Choroid plexus epithelial cell (primary cell): ENCODE measurements at places on chromosomes 3 and 15.

- DNase-seq, result peak; percentile 83
Measured at GRCh38 chr3:4976109-4976508, 3.1 kb upstream of the BHLHE40 start.

DNA sequence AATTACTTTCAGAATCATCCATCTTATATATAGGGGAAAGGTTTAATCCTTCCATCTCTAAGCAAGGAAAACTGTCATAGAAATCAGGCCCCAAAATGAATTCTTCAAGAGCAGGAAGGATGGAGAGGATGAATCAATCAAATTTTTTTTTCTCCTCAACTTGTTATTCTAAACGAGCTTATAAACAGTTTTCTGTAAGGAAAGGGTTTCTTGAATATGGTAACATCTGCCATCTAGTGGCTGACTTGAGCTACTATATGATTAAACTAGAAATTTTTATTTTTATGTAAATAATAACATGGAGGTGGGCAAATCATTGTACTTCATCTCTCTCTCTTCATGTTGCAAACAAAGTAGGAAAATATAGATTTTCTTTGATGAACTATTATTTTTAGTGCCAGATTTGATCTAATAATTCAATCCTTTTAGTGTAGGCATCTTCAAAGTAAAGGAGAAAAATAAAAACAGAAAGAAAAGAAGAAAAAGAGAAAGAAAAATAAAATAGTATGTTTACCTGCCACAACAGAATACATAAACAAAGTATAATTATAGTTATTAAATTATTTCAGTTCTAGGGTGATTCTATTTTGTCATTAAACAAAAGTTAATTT is 146.6 kb downstream of the SERPINI1 start:
- DNase-seq, result peak; percentile 77

DNA sequence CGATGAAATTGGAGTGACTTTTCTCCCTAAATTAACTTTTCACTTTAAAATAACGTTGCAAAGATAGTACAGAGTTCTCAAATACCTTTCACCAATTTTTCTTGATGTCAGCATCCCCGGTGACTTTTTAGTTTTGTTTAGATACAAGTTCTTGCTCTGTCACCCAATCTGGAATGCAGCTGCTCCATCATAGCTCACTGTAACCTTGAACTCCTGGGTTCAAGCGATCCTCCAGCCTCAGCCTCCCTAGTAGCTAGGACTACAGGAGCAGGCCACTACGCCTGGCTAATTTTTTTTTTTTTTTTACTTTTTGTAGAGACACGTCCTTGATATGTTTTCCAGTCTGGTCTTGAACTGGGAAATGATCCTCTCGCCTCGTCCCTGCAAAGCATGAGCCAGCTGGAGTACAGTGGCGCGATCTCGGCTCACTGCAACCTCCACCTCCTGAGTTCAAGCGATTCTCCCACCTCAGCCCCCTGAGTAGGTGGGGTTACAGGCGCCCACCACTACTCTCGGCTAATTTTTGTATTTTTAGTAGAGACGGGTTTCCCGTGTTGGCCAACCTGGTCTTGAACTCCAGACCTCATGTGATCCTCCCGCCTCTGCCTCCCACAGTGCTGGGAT is 747 bp downstream of the NSUN3 start:
- DNase-seq, result peak; percentile 17

- peak; percentile 67 for DNase-seq
Measured at GRCh38 chr3:28050885-28051284, 190.5 kb upstream of the CMC1 start.

DNA sequence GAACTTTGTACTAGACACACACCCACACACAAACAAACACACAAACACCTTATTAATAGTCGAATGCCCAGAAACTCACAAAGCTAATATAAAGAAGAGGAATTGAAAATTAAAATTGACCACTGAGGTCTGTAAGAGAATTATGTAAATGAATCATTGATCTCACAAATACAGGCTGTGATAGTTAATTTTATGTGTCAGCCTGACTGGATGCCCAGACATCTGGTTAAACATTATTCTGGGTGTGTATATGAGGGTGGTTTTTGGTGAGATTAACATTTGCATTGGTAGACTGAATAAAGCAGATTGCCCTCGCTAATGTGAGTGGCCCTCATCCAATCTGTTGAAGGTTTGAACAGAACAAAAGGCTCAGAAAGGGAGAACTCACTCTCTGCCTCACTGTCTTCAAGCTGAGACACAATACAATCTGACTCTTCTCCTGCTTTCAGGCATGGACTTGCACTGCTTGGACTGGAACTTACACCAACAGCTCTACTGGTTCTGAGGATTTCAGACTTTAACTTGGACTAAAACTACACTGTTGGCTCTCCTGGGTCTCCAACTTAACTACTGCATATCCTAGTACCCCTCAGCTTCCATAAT is 199.4 kb upstream of the TTC14 start:
- DNase-seq, result no peak

GRCh38 chr3:158103887-158104327 is 2.3 kb downstream of the SHOX2 start:
- no peak for DNase-seq

- DNase-seq, result peak; percentile 60
Measured at GRCh38 chr3:175266478-175266877, 407.3 kb downstream of the NAALADL2 start.

- no peak for DNase-seq
Measured at GRCh38 chr3:27616031-27616430, 106.1 kb downstream of the EOMES start.

GRCh38 chr3:126930936-126931600 is 51.8 kb upstream of the PLXNA1 start:
- no peak for DNase-seq

- no peak for DNase-seq
Measured at GRCh38 chr3:74920721-74921350, 306.4 kb upstream of the CNTN3 start.

GRCh38 chr3:130227540-130227939 is 117.9 kb upstream of the COL6A5 start:
- no peak for DNase-seq

DNA sequence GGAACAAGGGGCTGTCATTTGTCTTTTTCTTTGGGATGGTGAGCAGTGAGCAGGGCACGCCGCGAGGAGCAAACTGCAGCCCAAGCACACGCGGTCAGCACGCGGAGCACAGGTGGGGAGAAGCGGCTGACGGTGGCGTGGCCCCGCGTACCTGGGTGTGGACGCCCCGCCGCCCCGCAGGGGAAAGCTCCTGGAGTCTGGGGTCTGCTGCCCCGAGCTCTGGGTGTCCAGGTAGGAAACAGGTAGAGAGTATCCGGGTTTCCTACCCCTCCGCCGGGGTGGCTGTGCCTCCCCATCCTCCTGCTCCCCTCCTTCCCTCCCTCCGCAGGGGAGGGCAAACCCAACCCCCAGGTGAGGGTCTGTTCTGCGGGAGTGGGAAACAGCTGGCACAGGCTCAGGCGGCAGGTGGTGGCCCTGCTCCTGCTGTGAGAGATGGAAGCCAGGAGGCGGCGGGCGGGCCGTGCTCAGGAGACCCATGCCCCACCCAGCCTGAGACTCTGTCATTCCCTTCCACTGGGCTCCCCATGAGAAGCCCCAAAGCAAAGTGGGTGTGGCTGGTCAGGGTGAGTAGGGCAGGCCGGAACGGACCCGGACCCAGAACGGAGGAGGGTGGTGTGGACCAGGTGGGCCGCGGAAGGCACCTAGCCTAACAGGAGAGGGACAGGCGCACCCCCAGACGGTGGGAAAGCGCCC is 56.9 kb upstream of the CGNL1 start:
- no peak for DNase-seq

DNA sequence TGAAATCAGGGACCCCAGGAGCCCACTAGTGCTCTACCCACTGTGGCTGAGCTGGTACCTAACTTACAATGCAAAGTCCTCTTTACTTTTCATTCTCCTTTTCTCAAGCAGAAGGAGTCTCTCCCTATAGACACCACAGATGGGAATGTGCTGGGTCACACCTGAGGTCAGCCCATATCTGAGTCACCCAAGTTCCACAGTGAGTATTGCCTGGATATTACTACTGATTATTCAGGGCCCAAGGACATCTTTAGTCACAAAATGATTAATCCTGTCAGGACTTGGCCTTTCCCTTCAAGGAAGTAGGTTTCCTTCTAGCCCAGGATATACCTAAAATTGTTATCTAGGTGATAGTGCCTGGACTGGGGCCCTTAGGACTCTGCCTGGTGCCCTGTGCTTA is 1305.2 kb downstream of the SI start:
- DNase-seq, result no peak

- peak; percentile 61 for DNase-seq
Measured at GRCh38 chr3:127699416-127700300, 26.9 kb downstream of the ABTB1 start.

GRCh38 chr3:133412183-133413132 is 12.6 kb downstream of the BFSP2 start:
- DNase-seq, result peak; percentile 70

DNA sequence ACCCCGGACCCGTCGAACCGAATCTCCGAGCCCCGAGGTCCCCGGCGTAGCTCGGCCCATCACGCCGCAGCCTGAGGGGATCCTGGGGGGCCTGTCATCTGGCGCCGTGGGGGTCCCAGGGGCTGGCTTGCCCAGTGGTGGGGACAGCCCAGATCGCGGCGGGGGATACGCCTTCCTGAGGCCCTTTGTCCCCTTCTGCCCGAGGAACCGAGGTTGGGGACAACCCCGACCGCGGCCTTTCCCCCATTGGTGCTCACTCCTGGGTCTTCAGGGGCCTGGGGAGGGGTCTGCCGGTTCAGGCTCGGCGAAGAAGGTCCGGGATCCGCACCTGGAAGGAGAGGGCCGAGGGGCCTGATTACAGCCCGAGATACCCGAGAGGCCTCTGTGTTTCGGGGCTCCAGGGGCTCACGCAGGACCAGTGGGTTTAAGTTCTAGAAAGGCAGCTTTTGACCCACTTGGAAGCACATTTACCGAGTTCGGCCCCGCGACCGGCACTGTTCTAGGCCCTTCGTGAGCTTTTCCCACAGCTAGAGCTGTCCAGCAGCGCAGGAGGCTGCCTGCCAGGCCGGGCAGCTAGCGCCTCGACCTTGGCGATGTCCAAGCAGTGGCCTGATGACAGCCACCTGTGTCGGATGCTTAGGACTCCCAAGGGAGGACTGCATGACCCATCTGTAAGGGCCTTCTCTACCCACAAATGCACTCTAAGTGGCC is 504 bp downstream of the ABHD2 start:
- DNase-seq, result peak; percentile 29

DNA sequence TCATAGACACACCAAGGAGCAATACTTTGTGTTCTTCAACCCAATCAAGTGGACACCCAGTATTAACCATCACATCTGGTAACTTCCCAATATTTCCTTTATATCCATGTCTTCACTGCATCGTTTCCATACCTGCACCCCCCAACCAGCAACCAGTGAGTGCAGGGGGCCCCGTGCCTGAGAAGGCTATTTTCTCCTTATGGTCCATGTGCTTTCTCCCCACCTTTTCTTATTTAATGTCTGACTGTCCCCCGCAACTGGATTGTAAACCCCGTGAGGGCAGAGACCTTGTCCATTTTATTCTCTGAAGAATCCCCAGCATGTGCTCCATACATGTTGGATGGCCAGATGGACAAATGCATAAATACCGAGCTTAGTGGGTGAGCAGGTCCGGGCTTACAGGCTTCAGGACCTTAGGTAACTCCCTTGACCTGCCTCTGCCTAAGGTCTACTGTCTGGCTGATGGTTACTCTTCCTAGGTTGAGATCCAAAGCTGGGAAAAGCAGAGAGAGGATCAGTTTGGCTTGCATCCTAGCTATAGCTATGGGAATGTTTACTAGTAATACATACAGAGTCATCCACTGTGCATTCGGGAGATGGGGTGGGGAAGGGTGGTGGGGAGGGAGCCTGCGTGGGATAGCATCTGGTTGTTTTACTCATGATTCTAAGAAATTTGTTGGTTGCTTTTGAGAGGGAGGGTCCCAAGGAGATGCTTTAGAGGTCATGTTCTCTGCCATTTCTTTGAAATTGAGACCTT is 41.5 kb downstream of the PXYLP1 start:
- DNase-seq, result no peak

GRCh38 chr15:78018445-78018844 is 59.1 kb downstream of the TBC1D2B start:
- no peak for DNase-seq

DNA sequence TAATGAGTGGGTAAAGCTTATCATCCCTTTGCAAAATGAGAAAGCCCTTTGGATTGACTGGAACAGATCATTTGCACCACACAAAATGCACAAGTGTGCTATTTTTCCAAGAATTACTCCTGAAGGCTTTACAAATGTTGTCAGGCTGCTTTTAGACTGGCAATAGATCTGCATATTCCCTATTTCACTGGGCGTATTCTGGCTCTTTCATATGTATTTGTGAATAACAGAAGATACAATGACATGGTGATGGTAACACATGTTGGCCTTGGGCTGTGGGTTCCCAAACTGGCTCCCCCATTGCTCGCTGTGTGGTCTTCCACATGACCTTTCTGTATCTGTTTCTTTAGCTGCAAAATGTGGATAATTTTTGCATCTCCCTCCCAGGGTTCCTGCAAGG is 303.4 kb upstream of the CHRM5 start:
- DNase-seq, result no peak

DNA sequence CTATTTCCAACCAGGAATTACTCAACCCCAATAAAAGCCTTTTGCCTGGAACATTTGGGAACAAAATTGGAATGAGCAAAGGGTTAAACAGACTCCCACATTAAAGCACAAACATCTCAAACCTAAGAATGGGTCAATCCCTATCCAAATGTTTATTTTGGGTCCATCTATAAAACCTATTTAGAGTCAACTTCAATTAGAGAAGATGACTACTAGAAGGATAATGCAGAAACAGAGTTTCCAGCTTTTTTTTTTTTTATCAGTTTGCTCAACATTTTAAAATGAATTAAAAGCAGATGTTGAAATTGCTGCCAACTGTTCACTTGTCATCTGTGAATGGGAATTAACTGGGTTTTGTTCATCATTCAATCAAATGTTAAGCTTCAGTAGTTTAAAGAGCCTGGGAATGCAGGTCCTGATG is 4.1 kb upstream of the TBC1D23 start:
- DNase-seq, result no peak

- DNase-seq, result peak; percentile 35
Measured at GRCh38 chr3:160477750-160478149, 28.2 kb upstream of the TRIM59 start.

- DNase-seq, result peak; percentile 99
Measured at GRCh38 chr15:82122746-82123400, 77.1 kb upstream of the MEX3B start.

DNA sequence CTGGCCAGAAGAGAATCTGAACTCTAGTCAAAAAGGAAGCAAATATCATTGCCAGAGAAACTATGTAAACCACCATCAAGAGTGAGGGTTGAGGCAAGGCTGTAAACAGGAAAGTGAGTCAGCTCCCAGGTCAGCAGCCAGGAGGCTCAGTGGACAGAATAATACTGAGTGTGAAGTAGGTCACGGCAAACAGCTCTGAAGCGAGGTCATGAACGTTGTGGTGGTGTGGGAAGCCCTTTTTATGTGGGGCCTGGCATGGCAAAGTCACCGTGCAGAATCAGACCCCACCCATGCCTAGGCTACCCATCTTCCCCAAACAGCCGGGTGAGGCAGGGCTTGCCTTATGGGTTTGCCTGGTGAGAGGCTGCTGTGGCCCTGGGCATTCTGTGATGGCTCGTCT is 43.9 kb downstream of the THBS1 start:
- peak; percentile 97 for DNase-seq

- peak; percentile 62 for DNase-seq
Measured at GRCh38 chr3:157330206-157330605, 106.4 kb upstream of the PTX3 start.

GRCh38 chr3:46122091-46122490 is 86.0 kb downstream of the CCR1 start:
- no peak for DNase-seq
